T-helper 9 cell (primary cell): ENCODE measurements at places on chromosomes 12 and 14.

GRCh38 chr12:128365032-128365431 lies 98.1 kb downstream of the TMEM132C start:
- no peak for DNase-seq

GRCh38 chr14:98175436-98175835 lies 1096.6 kb downstream of the BCL11B start:
- DNase-seq = no peak

GRCh38 chr14:92493492-92493891 lies 20.1 kb upstream of the RIN3 start:
- no peak for DNase-seq

DNA sequence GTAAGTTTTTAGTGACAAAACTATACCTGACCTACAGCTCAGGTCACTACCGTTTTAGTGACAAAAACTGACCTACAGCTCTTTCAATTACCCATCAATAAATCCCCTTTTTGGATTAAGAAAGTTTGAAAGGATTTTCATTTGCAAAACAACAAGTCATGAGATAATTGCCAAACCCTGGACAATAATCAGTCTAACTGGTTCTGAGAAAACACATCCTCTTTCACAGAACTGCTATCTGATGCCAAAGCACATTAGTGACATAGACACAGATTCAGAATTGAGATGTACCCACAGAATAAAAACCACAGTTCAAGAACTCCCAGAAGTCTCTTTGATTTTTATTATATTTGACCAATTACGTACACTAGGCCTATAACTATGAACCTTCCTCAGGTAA lies 126.0 kb upstream of the COCH start:
- DNase-seq = no peak

DNA sequence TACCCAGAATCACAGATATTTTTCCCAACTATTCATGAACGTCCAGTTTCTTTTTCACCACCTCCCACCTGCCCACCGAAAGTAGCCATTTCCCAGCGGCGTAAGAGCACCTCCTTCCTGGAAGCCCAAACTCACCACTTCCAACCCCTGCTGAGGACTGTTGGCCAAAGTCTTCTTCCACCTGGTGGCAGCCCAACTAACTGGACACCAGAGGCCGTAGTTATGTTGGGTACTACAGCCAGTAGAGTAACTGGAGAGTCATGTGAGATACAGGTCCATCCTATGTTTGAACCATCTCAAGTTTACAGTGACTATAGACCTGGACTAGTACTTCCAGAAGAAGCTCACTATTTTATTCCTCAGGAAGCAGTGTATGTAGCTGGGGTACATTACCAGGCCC lies 81.6 kb downstream of the RAD52 start:
- DNase-seq = no peak

- DNase-seq = no peak
Measured at GRCh38 chr14:105340821-105341733, 26.5 kb downstream of the PACS2 start.

GRCh38 chr14:84674636-84675035 lies 855.3 kb upstream of the FLRT2 start:
- no peak for DNase-seq

- no peak for DNase-seq
Measured at GRCh38 chr14:106585692-106586091, 1059.3 kb downstream of the TMEM121 start.

- no peak for DNase-seq
Measured at GRCh38 chr12:126608607-126609175, 1543.5 kb downstream of the AACS start.

DNA sequence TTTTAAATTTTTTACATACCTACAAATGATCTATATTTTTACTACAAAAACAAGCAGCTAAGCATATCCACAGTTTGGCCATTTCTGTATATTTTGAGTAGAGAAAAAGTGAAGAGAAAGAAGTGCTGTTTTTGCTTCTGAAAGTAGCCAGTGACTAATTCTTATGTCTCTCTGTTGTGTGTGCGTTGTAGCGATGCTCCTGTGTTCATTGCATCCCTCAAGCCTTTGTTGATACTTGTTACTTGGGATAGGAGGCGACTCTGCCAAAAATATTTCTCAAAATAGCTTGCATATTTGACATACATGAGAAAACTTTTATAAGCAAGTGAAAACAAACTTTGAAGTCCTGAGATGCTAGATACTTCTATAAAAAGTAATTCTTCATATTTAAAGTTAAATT lies 714.1 kb downstream of the FSCB start:
- no peak for DNase-seq

DNA sequence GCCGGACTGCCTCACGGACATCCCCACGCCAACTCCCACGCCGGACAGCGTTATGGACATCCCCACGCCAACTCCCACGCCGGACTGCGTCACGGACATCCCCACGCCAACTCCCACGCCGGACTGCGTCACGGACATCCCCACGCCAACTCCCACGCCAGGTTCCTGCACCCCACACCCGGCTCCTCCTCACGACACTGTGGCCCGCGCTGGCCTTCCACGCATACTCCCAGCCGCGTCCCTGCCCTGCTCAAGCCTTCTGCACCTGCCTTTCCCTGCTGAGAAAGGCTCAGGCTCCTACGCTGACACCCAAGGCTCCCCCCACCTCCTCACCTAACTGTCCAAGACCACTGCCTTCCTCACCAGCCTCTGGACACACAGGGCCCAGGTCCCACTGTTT lies 9.7 kb downstream of the CACNA2D4 start:
- DNase-seq = no peak

- no peak for DNase-seq
Measured at GRCh38 chr14:20680363-20680762, 4.0 kb upstream of the RNASE4 start.

- no peak for DNase-seq
Measured at GRCh38 chr12:115569345-115570068, 708.0 kb downstream of the MED13L start.

GRCh38 chr12:72618764-72619163 lies 346.6 kb downstream of the TRHDE start:
- DNase-seq = no peak

- DNase-seq = no peak
Measured at GRCh38 chr14:24692382-24693352, 58.7 kb upstream of the GZMB start.

DNA sequence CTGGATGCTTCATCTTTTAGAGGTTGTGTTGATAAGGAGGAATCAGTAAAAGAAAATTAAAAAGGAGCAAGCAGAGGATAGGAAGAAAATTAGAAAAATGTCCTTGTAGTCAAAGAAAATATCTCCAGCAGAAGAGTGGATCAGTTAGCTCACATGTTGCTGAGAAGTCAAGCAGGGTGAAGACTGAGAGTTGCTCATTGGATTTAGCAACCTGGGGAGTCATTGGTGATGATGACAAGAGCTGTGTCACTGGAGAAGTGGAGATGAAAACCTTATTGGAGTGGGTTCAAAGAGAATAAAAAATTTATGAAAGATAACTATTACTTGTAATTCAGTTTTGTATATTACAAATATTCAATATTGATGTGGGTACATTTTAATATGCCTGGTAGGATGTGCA lies 9.8 kb downstream of the FRMD6 start:
- no peak for DNase-seq

DNA sequence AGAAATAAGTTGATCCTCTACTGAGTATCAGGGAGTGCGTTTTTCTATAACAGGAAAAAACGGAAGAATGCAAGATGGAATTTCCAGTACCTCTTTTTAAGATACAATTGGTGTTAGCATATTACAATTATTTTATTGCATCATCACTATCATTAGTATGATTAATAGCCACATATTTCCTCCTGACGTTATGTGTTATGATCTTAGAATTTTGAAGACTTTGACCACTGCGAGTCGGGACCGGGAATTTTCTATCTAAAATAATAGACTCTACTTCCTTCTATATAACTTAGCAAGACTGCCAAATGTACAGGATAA lies 679 bp upstream of the SAV1 start:
- no peak for DNase-seq

GRCh38 chr12:42729535-42729900 lies 140.0 kb upstream of the PRICKLE1 start:
- no peak for DNase-seq

GRCh38 chr12:13179211-13180074 lies 17.1 kb upstream of the EMP1 start:
- peak; percentile 27 for DNase-seq

DNA sequence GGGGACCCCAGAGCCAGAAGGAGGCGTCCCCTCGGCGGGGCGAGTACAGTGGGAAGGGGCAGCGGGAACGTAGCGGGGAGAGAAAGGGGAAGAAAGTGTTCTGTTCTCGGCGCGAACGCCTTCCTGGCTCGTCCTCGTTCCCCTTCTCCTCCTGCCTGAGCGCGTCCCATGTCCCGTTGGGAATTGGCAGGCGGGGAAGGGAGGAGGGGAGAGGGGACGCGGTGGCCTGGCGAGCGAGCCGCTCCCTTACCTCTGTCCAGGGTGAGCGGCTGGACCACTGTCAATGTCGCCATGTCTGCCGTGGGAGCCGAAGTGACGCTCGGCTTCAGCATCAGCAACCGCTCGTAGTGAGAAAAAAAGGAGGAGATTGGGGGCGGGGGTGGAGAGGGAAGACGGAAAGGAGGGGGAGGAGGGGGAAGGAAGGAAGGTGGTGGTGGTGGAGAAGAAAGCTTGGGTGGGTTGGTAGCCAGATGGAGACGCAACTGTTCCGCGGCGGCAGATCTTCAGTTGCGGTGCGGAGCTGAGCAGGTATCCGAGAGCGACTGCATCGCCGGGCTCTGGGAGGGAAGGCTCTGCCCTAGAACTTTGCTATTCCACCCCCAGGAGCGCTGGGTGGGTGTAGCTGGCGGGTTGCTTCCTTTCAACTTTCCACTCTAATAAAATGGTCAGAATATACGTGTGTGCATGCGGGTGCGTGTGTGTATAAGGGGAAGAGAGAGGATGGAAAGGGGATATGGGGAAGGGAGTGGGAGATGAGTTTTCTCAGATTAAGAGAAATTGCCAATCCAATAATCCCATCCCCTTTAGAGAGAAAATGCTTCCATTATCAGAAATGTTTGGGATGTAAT lies at the start of gene LIN7A:
TSS of gene LIN7A (minus strand) at position 544 of the 848 bp plus-strand sequence. CDS start at position 332, 212 bp downstream.
- no peak for DNase-seq

- no peak for DNase-seq
Measured at GRCh38 chr12:54723379-54724256, 75.5 kb upstream of the DCD start.

GRCh38 chr14:55349565-55349964 lies 62.1 kb downstream of the ATG14 start:
- no peak for DNase-seq

GRCh38 chr14:52299692-52300278 lies 14.3 kb upstream of the PTGER2 start:
- DNase-seq = no peak

DNA sequence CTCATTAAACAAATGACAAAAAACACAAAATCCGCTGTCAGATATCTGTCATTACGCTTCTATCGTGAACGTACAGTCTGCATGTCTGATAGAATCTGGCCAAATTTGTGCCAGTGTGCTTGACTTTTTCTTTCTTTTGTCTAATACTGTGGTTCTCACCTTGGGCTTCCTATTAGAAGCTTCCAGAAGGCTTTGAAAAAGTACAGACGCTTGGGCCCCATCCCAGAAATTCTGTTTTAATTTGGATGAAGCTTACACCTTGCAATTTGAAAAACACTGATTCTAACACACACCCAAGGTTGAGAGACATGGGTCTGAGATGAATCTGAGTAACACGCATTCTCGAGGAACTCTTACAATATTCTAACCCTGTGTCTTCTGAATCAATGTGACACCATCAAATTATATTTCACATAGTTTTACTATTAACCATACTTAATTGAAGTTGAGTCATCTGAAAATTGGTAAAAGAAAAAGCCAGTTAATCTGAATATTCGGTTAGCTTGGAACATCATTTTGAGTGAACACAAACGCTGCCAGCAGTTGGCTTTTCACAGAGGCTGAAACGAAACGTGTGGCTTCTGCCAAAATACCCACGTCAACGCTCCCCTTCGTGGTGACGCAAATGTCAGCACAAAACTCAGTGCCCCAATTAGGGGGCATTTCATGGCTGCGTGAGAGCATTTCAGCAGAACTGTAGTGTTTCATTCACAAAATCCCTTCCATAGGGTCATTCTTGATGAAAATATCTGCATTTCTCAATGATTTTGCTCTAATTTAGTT lies 420.5 kb downstream of the TMEM132D start:
- no peak for DNase-seq

DNA sequence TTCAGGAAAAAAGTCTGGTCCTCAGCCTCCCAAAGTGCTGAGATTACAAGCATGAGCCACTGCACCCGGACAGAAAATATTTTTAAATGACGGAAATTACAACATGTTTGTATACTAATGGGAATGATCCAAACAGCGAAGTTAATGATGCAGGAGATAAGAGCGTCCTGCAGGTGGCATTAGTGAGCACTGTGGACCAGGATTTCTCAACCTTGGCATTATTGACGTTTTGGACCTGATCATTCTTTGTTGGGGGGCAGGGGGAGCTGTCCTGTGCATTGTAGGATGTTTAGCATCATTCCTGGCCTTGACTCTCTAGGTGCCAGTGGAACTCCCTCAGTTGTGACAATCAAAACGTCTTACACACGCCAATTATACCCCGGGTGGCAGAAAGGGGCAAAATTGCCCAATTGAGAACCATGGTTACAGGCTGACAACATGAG lies 34.1 kb downstream of the SCFD1 start:
- no peak for DNase-seq

GRCh38 chr12:113222730-113223531 lies 1.7 kb downstream of the TPCN1 start:
- no peak for DNase-seq

DNA sequence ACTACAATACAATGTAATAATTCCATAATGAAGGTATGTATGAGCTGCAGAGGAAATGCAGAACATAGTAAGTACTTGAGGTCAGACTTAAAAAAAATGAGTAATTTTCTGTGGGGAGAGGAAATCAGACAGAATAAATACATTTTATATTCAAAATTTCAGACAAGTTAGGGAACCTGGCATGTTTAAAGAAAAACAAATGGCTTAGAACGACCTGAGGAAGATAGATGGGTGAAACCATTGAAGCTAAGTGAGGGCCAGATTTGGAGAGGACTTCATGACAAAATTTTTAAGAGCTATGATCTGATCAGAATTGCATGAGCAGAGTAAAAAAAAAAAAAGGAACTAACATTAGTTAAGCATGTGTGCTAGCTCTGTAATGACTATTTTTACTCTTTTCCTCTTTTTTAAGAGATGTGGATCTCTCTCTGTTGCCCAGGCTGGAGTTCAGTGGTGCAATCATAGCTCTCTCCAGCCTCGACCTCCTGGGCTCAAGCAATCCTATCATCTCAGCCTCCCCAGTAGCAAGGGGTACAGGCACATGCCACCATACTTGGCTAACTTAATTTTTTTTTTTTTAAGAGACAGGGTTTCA lies 157.6 kb upstream of the PDE3A start:
- DNase-seq = no peak

GRCh38 chr12:6465467-6466183 lies 4.9 kb downstream of the VAMP1 start:
- DNase-seq = no peak

- DNase-seq = no peak
Measured at GRCh38 chr14:22381408-22381760, 207.6 kb downstream of the DAD1 start.

DNA sequence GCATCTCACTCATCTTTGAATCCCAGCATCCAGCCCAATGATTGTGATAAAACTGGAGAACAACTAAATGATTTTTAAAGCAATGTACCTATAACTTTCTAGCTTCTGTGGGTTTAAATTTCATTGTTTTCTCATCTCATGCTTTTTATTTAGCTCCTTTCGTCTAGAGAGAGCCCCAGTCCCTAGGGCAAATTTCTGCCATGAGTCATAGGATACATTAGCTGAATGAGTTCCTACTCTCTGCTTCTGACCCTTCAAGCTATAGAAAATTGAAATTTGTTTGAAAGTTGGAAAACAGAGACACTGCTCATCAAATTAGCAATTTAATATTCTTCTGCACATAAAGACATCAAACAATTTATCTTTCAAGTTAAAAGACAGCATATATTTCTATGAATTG lies 113.9 kb downstream of the KIF21A start:
- DNase-seq = no peak
